ENCODE measurements at places on chromosomes 12 and 14.

- no peak for DNase-seq
Measured at GRCh38 chr12:47885012-47885501, 19.7 kb downstream of the VDR start.

DNA sequence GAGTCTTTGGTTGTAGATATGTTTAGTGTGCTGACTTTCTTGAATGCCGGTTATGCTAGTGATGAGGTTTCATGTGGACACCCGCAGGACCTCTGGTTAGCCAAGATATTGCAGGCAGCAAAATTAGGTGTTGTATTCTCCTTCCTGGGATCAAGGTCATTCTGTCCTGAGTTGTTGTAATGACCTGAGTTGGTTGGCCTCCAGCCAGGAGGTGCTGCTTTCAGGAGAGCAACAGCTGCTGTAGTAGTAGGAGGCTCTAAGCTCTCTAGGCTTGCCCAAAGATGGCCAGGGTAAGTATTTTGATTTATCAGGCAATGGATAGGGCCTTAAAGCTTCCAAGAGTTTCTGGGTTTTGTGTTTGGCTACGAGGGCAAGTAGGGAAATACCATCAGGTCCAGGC, 56.0 kb upstream of the BDKRB2 start:
- DNase-seq, result no peak

GRCh38 chr14:52043690-52044089, 25.2 kb downstream of the NID2 start:
- DNase-seq, result no peak

DNA sequence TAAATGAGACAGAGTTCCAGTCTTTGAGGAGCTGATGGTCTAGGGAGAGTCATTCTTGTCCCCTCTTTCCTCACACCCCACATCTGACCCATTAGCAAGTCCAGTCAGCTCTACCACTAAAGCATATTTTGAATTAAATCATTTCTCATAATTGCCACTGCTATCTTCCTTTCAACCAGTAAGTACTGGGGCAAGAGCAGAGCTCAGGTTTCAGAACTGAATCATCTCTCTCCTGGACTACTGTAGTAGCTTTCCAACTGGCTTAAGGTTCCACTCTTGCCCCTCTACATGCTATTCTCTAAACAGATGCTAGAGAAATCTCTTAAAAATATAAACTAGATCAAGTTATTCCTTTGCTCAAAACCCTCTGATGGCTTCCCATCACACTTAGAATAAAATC, 218.3 kb downstream of the TTC6 start:
- no peak for DNase-seq

DNA sequence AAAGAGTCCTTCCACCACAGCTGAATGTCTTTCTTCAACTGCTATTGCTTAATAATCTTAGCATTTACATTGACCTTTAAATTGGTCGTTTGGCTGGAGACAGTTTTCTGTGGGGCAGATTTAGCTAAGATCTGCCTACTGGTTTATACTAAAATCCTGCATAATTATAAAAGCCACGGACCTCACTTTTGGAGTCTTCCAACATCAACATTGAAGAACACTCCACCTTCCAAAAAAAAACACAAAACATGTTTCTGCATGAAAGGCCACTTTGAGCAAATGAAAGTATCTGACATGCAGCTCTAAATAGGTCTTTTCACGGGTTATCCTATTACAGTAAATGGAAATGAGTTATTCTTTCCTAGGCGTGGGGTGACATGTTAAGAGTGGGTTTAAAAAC, 57.0 kb upstream of the KRR1 start:
- no peak for DNase-seq

- DNase-seq, result no peak
Measured at GRCh38 chr14:32726516-32726915, 212.2 kb upstream of the NPAS3 start.

GRCh38 chr14:105119408-105120025, 49.1 kb downstream of the JAG2 start:
- DNase-seq, result no peak

DNA sequence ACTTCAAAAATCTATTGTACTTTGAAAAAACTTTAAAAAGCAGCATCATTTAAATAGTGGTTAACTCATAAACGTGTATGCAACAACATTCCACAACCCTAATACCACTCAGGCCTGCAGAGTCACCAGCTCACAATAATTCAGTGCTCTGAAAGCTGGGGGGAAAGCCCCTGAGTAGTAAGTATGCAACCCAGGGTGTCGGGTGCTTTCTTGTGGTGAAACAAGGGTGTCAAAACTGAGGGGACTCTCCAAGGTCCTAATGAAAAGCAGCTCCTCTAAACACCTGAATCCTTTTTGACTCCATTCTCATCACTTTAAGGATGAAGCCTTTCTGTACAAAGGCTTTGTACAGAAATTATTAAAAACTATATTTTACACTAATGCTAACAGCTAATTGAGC, 33.7 kb downstream of the FGFR1OP2 start:
- no peak for DNase-seq

- DNase-seq, result peak; percentile 41
Measured at GRCh38 chr12:47992776-47993175, 11.5 kb downstream of the COL2A1 start.

GRCh38 chr12:111443586-111443985, 37.9 kb downstream of the SH2B3 start:
- DNase-seq, result no peak

- peak; percentile 72 for DNase-seq
Measured at GRCh38 chr12:34400986-34401658, 378.8 kb downstream of the ALG10 start.

GRCh38 chr14:67564236-67564635, 31.1 kb downstream of the PLEKHH1 start:
- peak; percentile 17 for DNase-seq

DNA sequence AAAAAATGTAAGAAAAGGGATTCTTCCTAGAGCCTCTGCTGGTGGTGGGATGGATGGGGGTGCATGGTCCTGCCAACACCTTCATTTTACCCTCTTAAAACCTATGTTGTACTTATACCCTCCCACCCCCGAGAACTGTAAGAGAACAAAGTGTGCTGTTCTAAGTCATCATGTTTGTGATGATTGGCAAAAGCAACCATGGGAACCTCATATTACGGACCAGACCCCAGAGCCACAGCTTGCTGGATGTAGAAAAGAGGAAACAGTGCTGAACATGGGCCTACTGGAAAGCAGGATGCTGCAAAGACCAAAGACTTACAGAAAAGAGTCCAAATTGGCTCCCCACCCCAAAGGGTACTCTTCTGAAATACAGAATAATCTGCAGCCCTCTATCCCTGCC, 311.2 kb downstream of the DUSP6 start:
- no peak for DNase-seq

- DNase-seq, result no peak
Measured at GRCh38 chr12:47739979-47740378, 14.7 kb upstream of the ENDOU start.

DNA sequence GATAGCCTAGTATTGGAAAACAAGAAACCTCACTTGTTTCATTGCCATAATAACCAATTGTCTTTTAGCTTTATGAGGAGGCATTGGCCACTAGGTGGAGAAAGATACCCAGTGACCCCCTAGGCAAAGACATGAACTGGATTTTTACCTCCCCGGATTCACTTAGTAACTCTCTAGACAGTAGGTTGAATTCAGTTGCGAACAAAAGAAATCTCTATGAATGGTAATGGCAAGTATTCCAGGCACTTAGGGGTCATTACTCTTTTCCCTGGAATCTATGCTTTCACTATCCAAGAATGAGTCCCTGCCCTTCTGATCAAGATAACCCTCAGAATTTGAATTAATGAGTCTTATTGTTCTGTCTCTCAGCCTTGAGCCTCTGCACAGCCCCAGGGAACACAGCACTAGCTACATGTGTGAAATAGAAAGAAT, 29.5 kb upstream of the RHOJ start:
- DNase-seq, result no peak

- no peak for DNase-seq
Measured at GRCh38 chr14:105199093-105199492, 18.0 kb upstream of the NUDT14 start.

GRCh38 chr12:42216737-42217136, 21.3 kb downstream of the YAF2 start:
- DNase-seq, result no peak

- DNase-seq, result peak; percentile 51
Measured at GRCh38 chr14:105533391-105533790, 7.0 kb downstream of the TMEM121 start.

DNA sequence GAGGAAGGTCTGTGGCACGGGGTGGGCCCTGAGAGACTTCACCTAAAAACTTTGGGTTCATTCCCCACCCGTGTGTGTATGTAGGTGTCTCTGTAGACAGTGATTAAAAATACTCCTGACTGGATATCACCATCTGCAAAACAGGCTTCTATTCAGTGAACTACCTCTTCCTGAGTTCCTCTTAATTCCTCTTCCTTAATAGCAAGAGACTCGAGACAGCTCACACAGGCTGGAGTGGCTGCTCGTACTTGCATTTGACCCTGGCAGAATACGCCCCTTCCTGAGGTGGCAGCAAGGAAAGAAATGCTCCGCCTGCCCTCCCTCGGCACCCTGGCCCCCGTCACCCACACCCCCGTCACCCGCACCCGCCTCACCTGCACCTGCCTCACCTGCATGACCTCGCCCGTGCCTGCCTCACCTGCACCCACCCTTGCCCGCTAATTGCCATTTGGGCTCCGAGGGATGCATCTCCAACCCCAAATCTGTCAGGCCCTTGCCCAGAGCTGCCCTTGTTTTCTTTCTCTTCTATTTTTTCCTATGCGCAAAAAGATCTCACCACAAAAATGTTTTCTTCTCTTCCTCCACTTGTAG, 90.0 kb downstream of the FBXL14 start:
- no peak for DNase-seq

- DNase-seq, result no peak
Measured at GRCh38 chr12:6770094-6770493, 2.2 kb upstream of the LAG3 start.

DNA sequence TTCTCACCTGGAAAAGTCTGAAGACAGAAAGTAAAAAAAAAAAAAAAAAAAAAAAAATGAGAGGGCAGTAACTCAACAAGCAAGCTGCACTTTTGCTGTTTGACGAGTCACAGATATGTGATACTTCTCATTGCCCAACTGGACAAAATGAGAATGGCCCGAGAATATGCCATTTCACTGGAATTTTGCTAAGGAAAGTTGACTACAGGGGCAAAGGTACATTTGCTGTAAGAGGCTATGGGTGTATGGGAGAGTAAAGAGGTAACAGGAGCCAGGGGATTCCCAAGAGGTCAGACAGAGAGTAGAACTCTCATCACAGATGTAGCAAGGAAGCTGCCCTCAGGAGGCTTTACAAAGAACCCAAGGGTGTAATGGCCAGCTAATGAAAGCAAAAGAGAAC, 22.9 kb downstream of the KIF21A start:
- DNase-seq, result no peak

- DNase-seq, result no peak
Measured at GRCh38 chr12:4107436-4107878, 166.1 kb upstream of the CCND2 start.

- no peak for DNase-seq
Measured at GRCh38 chr14:104395276-104395675, 184.3 kb upstream of the C14orf180 start.

DNA sequence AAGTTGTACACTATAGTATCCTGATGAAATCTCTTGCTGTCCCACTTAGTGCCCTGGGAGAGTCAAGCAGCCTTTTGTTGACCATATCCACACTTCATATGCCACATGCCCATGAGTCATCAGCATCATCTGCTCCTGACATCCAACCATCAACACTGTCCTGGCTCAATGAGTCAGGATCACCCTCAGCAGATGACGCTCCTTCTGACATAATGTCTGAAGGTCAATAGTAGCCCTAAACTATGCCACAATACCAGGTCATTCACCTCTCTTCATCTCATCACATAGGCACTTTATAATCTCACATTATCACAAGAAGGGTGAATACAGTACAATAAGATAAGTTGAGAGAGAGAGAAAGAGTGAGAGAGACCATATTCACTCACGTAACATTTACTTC, 369.0 kb upstream of the FAR2 start:
- DNase-seq, result no peak

DNA sequence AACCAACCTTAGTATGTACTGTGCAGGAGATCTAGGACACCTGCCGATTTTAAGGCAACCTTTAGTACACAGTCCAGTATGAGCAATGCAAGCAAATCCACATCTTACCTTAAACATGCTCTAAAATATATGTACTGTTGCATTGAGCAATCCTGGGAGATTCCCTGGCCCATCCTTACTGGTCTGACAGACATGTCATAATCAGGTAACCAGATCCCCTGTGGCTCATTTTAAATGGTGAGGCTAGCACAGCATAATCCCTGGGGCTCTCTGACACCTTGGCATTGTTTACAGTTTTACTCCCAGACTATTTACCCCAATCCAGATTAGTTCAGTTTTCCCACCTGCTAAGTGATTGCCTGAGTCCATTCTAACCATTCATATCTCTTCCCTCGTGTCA, 15.1 kb downstream of the BMAL2 start:
- no peak for DNase-seq

DNA sequence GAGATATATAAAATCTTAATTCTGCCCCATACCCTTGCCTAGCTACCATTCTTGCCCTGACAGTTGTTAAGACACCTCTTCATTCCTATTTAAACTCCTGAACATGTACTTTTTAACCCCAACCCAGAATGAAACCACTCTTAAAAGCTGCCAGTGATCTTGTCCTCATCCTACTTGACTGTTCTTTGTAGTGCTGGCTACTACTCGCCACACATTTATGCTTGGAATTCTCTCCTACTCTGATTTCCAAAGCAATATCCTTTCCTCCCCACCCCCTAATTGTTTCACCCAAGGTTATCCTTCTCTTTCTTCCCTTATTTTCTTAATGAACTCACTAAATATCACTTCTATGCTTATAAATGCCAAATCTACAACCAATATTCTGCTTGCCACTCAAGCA, 4.1 kb downstream of the NFYB start:
- no peak for DNase-seq

- DNase-seq, result no peak
Measured at GRCh38 chr12:9163392-9163791, 44.8 kb downstream of the PZP start.

DNA sequence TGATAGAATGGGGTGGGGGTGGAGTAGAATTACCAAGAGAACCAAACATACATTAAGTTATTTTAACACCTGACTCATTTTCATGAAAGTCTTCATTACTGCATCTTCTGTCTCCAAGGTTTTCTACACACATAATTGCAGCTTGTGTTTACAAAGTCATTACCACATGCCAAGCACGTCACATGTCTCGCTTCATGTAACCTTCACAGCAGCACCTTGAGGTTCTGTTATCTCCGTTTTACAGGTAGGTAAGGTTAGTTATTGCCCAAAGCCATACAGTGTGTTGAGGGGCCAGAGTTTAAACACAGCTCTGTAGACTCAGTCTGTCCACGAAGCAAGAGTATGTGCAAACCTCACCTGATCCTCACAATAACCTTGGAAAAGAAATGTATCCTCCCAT, 64.3 kb upstream of the RBM19 start:
- no peak for DNase-seq

DNA sequence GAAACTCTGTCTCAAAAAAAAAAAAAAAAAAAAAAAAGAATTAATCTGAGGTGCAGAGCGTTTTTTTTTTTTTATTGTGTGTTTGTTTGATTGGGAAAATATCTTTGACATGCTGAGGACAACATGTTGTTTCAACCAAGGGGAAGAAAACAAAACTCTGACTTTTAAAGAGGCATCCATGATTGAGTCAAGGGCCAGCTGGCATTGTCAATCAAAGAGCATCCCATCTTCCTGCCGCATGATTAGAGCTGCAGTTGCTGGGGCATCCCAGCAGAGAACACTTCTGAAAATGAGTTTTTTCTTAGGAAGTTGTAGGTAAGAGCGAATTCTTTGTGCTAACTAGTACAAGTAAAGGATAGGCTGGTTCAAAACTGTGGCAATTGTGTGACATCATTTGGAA, 200.9 kb upstream of the DAAM1 start:
- no peak for DNase-seq

GRCh38 chr12:47813511-47814196, 6.0 kb downstream of the HDAC7 start:
- DNase-seq, result no peak
